ENCODE measurements at places on chromosomes 2 and 18. TPM values are rescaled to one million over a fixed set of nuclear protein-coding genes. Genes with fewer than 3 reads are reported as not detected.
A peak's percentile ranks its signal among the peaks of the same experiment; 100 is the strongest.

SERPINB4 gene
- not detected for total RNA-seq

DNA sequence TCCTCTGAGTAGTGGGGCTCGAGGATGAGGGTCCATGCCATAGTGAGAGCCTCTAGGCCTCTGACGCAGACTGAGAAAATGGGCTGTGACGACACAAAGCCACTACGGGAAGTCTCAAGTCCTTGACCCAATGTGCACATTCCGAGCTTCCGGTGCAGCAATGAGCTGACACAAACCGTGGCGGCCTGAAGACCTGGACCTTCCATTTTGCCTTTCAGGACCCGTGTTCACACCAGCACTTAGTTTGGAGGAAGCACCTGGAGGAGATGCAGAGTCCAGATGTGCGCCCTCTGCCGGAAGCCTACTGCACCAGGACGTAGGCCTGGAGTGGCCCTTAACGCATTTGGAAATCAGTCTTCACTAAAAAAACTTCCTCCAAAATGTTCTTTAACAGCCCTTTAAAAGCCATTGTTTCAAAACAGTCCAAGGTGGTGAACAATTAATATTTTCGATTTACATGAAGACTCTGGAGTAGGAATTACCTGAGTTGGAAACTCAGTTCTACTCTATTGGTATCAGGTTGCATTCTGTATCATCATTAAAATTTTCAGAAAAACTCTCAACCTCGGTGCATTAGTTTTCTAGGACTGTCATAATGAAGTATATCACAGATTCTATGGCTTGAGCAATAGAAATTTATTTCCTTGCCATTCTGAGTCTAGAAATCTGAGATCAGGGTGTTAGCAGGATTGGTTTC lies 33.9 kb downstream of the BMP10 start:
- no peaks in the 10 kb centered on the region for H3K27me3 ChIP-seq
- H3K27ac ChIP-seq: no peak overlapping the region
- no peaks in the 10 kb centered on the region for H3K4me1 ChIP-seq
- peak; percentile 74 for DNase-seq

- no peaks in the 10 kb centered on the region for H3K36me3 ChIP-seq
- H3K4me1 ChIP-seq: peaks cover 18% of the 10 kb centered on the region
- no peak overlapping the region for H3K27ac ChIP-seq
- no peaks in the 10 kb centered on the region for H3K27me3 ChIP-seq
- no peak for DNase-seq
Observed at GRCh38 chr2:42128721-42129486, 40.2 kb upstream of the EML4 start.

- no peaks in the 10 kb centered on the region for H3K4me1 ChIP-seq
- no peak overlapping the region for H3K27ac ChIP-seq
- no peaks in the 10 kb centered on the region for H3K36me3 ChIP-seq
- no peak for DNase-seq
Observed at GRCh38 chr2:164662868-164663631, 41.8 kb upstream of the GRB14 start.

GRCh38 chr2:161344692-161345091 lies 36.5 kb downstream of the PSMD14 start:
- H3K4me3 ChIP-seq: no peak overlapping the region
- DNase-seq: no peak
- no peaks in the 10 kb centered on the region for H3K27me3 ChIP-seq
- no peaks in the 10 kb centered on the region for H3K36me3 ChIP-seq
- H3K4me1 ChIP-seq: no peaks in the 10 kb centered on the region

DNA sequence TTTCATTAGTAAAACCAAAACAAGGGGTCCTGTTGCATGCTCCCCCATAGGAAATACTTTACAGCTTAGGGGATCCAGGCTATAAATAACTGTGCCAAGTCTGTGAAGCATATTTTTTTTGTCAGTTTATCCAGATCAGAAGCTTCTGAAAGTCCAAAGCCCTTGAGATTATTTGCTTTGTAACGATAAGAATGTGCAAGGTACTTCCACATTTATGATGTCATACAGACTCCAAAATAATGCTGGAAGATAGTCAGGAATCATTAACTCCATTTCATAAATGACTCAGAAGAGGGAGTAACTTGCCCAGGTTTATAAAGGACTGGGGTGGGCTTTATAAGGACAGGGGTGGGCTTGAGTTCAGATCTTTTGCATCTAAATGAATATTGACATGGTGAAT lies 29.3 kb downstream of the RDH14 start:
- no peak overlapping the region for H3K27ac ChIP-seq
- no peaks in the 10 kb centered on the region for H3K27me3 ChIP-seq
- peaks cover 7% of the 10 kb centered on the region for H3K4me1 ChIP-seq
- no peak for DNase-seq
- H3K4me3 ChIP-seq: no peak overlapping the region

- H3K4me1 ChIP-seq: no peaks in the 10 kb centered on the region
- no peak overlapping the region for H3K4me3 ChIP-seq
- H3K36me3 ChIP-seq: no peaks in the 10 kb centered on the region
- no peak for DNase-seq
Observed at GRCh38 chr2:222563106-222563718, 92.7 kb downstream of the FARSB start.

GRCh38 chr2:177597759-177598158 lies 205.2 kb downstream of the AGPS start:
- peaks cover 19% of the 10 kb centered on the region for H3K4me1 ChIP-seq
- no peak overlapping the region for H3K4me3 ChIP-seq
- no peak for DNase-seq
- H3K27me3 ChIP-seq: no peaks in the 10 kb centered on the region

- no peaks in the 10 kb centered on the region for H3K36me3 ChIP-seq
- no peaks in the 10 kb centered on the region for H3K4me1 ChIP-seq
- H3K27ac ChIP-seq: no peak overlapping the region
- H3K4me3 ChIP-seq: no peak overlapping the region
- no peaks in the 10 kb centered on the region for H3K27me3 ChIP-seq
Observed at GRCh38 chr2:220281771-220282170, 654.3 kb downstream of the SLC4A3 start.

CDH19 gene
- 20.2 TPM for total RNA-seq

TNS1 gene
- total RNA-seq: 783 TPM

DNA sequence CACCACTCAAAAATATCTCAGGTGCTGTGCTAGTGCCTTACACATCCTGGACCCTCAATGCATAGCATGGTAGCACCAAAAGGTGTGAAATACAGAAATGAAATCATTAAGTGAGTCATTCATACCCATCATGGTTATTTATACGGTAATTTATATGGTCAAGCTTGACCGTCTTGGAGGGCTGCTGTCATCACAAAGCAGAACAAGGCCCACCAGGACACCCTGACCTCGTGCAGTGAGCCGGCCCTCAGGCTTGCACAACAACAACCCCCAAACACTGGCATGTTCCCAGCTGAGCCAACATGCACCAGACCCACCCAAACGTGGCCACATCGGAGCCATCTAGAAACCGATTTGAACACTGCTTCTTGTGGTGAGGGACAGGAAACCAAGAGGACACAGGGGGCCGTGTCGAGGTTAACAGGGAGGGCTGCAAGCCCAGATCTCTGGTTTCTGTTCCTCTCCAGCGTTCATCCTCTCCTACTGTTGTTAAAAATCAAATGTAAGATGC lies 378.5 kb upstream of the ID2 start:
- peak; percentile 85 for DNase-seq
- H3K36me3 ChIP-seq: no peaks in the 10 kb centered on the region
- no peak overlapping the region for H3K4me3 ChIP-seq
- H3K4me1 ChIP-seq: peaks cover 6% of the 10 kb centered on the region
- no peaks in the 10 kb centered on the region for H3K27me3 ChIP-seq

DNA sequence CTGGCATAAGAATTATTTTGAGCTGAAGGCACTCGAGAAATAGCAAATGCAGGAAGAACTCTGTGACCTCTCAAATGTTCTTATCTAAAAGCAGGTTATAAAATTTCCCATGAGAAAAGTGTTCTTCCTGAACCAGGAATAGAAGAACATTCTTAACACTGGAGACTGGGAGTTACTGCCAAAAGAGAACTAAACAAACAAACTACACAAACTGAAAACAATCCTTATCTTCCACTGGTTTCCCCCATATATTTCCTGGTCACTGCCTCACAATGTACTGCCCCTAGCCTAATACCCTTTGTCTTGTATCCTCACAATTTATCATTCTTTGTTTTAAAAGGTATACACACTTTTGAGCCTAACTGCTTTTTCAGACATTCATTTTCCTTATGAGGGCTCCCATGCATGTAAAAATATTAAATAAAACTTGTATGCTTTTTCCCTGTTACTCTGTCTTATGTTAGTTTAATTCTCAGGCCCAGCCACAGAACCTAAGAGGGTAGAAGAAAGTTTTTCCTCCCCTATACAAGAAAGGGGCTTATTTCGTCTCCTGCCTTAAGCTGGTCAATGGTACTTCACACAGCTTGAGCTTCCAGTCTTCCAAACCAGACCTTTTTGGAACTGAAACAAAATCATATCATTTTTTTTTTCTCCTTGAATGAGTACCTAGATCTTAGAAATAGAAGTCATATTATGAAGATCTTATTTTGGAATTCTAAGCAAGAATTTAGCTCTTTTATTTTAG lies 110.6 kb downstream of the MSTN start:
- H3K4me3 ChIP-seq: no peak overlapping the region
- H3K27me3 ChIP-seq: no peaks in the 10 kb centered on the region
- H3K27ac ChIP-seq: no peak overlapping the region
- no peaks in the 10 kb centered on the region for H3K4me1 ChIP-seq

DNA sequence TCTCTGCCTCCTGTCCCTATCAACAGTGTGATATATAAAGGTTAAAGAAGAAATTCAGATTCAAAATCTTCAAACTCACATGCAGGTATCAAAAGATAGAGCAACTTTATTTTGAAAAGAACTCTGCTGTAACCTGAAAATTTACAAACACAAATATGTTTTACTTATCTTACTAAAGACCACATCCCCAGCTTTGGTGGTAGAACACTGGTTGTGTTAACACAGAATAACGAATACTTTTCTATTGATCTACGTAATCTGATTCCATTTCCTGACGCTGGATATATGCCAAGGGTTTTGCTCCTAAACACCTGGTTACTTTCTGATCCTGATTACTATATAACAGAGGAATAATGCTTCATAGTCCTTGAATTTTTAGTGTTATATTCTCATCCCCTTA lies 23.1 kb upstream of the SLC39A10 start:
- no peak overlapping the region for H3K4me3 ChIP-seq
- H3K27ac ChIP-seq: no peak overlapping the region
- H3K27me3 ChIP-seq: no peaks in the 10 kb centered on the region
- DNase-seq: no peak

- H3K27me3 ChIP-seq: no peaks in the 10 kb centered on the region
- H3K4me1 ChIP-seq: no peaks in the 10 kb centered on the region
- H3K4me3 ChIP-seq: no peak overlapping the region
- no peak overlapping the region for H3K27ac ChIP-seq
- H3K36me3 ChIP-seq: no peaks in the 10 kb centered on the region
Observed at GRCh38 chr2:128727914-128728313, 409.2 kb upstream of the HS6ST1 start.

Data from heart left ventricle (tissue), 16 donors.